ENCODE measurements at places on chromosomes 2 and 18.

- no peak for DNase-seq
These were observed 76.5 kb upstream of the RAB6C start for GRCh38 chr2:129902731-129903585.

DNA sequence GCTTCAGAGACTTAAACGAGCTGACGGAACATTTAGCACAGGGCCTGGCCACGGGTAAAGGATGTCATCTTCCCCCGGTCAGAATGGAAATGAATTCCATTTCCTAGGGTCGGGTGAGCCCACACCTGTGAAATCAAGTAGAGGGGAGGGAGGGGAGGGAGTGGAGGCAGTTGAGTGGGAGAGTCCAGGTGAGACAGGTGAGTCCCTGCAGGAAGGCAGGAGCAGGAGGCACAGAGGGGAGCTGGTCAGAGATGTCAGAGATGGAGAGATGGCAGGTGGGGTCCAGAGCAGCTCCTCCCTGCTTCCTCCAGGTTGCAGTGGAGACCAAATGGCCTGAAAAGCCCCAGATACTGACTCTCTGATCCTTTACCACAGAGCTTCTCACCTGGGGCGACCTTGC lies 55.2 kb downstream of the SH3BP4 start:
- no peak for DNase-seq

GRCh38 chr2:45483997-45484396 lies 127.1 kb downstream of the SRBD1 start:
- DNase-seq, result no peak

DNA sequence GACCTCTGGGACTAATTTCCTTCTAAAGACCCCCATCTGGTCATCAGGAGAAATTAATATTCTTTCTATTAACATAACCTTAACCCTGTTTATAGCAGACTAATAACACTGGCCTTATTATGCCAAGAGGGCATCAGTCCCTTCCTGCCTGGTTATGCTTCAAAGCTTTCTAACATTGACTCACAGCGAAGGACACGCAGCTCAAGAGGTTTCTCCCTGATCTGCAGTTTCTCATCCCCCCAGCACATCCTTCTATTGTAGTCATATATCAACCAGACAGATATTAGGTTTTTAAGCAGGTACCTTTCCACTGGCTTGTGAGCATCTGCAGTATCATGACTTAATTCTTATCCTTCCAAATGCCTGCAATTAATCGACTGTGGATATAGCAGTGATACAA lies 100.0 kb upstream of the CXCR4 start:
- no peak for DNase-seq

- DNase-seq, result no peak
These were observed 48.4 kb upstream of the YPEL5 start for GRCh38 chr2:30098266-30099005.

- no peak for DNase-seq
These were observed 142.7 kb upstream of the ZNF804A start for GRCh38 chr2:184455624-184456023.

GRCh38 chr2:238726670-238727584 lies 121.0 kb upstream of the TWIST2 start:
- no peak for DNase-seq
